ENCODE measurements at places on chromosomes 3 and 15.

DNA sequence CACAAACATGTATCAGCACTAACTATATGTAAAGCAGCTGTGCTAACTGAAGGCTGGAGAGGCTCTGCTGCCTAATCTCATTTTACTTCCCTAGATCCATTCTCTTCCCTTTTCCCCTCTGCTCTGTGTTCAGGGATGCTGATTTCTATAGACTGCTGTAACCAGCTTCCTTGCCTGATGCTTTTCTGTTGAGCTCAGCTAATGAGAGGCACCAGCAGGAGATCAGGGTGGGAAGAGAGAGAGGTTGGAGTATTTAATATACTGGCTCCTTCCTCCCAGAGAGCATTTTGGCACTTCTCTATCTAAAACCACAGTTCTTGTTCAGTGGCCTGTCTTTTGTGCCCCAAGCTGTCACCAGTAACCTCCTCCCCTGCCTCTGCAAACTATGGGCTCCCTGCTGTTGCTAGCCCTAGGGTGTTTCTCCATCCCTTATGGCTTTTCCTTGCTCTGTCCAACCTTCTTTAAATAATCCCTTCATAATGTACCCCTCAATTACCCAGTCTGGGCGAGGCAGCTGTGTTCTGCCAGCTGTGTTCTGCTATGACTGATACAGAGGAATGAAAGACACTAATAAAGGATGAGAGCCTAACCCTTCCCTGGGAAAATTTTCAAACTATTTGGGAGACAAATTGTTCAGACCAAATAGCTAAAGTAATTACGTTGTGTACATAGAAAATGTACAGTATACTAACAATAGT lies 69.5 kb downstream of the CADPS start:
- no peak for DNase-seq

GRCh38 chr15:64197425-64197824 lies 34.6 kb upstream of the PPIB start:
- DNase-seq = no peak

DNA sequence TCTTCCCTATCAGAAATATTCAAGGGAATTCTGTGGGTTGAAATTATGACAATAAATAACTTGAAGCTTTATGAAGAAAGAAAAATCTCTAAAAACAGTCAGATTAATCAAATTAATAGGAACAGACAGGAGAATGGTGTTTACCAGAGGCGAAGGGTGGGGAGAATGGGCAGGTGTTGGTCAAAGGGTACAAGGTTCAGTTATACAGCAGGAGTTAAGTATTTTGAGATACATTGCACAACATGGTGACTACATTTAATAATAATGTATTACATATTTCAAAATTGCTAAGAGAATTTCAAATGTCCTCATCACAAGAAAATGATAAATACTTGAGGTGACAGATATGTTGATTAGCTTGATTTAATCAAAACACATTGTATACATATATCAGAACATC lies 18.6 kb downstream of the SPCS1 start:
- DNase-seq = no peak

DNA sequence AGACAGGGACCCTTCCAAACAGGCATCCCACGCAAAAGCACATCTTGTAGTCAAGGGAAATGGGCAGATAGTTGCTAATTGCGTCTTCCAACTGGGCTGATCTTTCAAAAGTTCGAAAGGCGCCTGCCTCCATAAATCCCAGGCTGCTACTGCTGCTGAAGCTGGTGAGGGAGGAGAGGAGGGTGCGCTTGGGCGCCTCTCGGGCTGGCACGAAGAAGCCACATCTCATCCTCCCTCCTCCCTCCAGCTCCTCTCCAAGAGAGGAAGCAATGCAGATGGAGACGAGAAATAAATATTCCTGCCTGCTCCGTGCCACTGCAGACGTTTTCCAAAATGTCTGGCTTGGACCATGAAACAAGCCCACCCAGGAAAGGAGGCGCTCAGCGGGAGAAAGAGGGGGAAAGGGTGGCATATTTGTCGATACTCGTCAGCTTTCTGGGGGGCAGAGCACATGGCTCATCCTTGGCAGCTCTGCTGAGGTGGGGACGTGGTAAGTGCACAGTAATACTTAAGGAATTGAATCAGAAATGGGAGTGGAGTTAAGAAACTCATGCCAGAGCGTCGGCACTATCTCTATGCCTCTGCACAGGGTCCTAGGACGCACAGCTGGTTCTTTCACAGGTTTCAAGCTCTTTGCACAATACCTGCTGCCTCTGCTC lies 88.9 kb upstream of the FEZF2 start:
- no peak for DNase-seq

DNA sequence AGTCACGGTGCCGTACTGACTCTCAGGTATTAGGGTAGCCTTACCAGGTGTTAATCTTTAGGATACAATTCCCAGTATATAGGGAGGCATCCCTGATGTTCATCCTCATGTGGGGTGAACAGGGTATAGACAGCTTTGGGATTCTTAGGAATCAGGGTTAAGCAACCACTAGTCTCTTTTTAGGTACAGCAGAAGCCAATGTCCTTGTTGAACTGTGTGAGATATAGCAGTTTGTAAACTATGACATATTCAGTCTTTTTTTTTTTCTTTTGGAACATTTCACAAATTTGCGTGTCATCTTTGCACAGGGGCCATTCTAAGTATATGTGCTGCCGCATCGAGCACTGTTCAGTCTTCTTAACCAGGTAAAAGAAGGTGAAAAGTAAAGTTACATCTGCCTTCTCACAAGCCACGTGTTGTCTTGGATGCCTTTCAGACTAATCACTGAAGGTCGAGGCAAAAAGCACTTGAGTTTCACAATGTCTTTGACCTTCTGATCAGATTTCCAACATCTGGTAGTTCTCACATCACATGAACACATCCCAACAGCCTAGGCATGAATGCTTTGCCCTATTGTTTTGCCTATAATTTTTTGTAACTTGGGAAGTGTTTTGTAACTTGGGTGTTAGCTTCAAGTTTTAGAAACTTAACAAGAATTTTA lies 17.2 kb downstream of the TSEN2 start:
- DNase-seq = no peak

Measured in effector memory CD4-positive, alpha-beta T cell (primary cell).